IPS-NIHi11 (cell line): ENCODE measurements at places on chromosomes 6 and 20.

DNA sequence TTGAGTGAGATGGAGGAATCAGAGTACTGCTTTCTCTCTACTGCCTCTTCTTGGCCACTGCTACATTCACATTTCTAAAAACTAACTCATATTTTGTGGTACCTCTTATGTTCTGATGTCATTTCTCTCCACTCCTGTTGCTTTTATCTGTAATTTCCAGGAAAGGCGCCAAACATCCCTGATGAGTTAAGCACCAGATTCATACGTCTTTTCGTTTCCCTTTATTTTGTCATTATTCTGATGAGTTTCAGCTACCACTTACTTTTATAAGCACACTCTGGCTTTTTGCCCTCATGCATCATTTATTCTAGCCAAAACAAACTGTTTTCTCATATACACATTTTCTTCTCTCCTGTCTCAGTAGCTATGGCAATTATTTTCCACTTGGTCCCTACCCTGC lies 680.0 kb downstream of the RNF144B start:
- no peak for DNase-seq

- no peak for DNase-seq
Measured at GRCh38 chr20:45701104-45701503, 734 bp upstream of the WFDC13 start.

GRCh38 chr6:13916230-13916944 lies 8.4 kb upstream of the RNF182 start:
- DNase-seq = no peak

GRCh38 chr6:30829033-30829432 lies 55.3 kb upstream of the DDR1 start:
- no peak for DNase-seq

- DNase-seq = no peak
Measured at GRCh38 chr6:92380803-92381601, 1038.4 kb downstream of the EPHA7 start.

- DNase-seq = no peak
Measured at GRCh38 chr20:18031888-18032509, 25.7 kb downstream of the OVOL2 start.

DNA sequence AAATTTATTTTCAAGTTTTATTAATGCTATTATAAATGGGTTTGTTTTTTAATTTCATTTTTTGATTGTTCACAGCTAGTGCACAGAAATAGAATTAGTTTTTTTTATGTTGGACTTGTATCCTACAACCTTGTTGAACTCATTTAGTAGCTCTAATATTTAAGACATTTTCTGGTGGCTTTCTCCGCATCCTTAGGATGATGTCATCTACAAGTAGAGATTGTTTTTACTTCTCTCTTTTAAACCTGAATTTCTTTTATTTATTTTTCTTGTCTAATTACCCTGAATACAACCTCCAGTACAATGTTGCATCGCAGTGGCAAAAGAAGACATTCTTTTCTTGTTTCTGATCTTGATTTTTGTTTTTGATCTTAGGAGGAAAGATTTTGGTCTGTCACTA lies 142.6 kb upstream of the PRDM1 start:
- no peak for DNase-seq

DNA sequence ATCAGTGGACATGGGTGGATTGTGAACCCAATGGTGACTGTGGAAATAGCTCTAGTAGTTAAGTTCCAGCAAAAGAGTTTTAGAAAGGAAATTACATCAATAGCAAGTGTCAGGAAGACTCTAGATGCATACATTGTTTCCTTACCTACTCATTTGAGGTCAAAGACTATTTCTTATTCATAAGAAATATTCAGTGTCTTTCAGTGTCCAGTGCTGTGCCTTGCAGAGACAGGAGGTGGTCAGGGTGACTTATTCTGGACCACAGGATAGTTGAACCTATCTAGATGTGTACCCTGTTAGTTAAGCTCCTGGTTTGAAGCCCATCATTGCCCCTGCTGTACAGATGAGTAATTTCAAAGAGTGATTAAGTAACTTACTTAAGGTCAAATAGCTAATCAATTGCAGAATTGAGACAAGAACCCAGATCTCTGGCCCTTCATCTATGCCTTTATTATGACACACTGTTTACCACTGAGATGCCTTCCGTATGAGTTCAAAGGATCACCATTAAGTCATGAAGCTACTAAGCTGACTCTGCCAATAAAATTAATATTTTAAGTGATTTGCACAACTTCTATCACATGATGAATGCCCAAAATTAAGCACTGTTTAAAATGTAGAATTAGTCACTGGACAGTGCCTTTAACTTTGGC lies 136.1 kb downstream of the PDSS2 start:
- no peak for DNase-seq
